NCI-H82 (cell line): ENCODE measurements at places on chromosomes 16 and 17.
A peak's percentile ranks its signal among the peaks of the same experiment; 100 is the strongest.

- no peak for DNase-seq
Observed at GRCh38 chr16:11689031-11689840, 21.0 kb downstream of the SNN start.

- DNase-seq: no peak
Observed at GRCh38 chr17:65417406-65418221, 143.8 kb downstream of the AXIN2 start.

DNA sequence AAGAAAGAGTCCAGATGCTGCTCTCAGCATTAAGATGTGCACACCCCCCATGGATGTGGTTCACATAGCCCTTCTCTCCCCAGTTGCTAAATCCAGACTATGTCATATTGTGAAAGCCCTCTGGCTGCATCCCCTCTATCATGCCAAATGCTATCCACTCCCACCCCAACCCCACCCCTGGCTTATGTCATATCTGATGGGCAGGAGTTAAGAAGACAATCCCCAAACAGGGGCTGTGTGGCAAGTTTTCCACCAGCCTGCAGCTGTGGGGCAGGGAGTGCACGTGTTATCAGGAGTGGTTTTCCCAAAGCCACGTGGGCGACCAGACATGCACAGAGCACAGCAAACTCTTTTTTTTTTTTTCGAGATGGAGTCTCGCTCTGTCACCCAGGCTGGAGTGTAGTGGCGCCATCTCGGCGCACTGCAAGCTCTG, 10.0 kb downstream of the FAM117A start:
- no peak for DNase-seq

- no peak for DNase-seq
Observed at GRCh38 chr17:40432864-40433528, 10.3 kb upstream of the IGFBP4 start.

DNA sequence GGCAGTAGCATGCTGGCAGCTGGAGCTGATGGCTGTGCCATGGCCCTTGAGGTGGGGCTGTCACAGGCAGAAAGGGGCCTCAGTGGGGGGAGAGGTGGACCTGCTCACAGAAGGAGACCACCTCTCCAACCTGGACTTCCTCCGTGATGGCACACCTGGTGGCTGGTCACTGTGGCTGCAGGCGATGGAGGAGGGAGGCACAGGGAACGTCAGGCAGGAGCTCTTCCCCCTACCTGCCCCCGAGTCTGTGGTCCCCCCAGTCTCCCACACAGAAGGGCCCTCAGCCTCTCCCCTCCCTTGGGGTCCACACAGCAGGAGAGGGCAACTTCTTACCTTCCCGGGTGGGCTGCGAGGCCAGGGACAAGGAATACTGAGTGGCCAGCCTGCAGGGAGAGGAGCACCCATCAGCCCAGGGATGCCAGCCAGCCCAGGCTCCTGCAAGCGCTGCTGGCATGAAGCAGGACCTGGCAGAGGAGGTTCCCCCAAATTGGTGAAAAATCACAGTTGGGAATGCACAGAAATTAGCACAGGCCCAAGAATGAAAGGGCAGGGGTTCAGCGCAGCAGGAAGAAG, 96.5 kb downstream of the GOSR1 start:
- no peak for DNase-seq

- no peak for DNase-seq
Observed at GRCh38 chr17:71966459-71967313, 154.1 kb upstream of the SOX9 start.

DNA sequence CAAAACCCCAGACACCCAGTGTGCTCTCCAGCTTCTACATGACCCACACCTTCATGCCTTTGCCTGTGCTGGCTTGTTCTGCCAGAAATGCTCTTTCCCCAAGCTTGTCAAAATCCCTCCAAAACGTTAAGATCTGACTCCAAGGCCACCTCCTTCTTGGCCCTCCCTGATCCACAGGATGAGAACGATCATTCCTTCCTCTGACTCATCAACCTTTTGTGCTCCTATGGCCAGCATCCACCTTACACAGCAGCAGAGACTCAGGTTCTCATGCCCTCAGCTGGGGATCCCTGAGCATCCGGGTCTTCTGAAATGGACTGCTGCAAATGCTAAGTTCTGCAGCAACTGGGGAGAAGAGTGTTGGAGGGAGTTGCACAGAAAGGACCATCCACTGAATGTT, 2.9 kb downstream of the ZBTB4 start:
- no peak for DNase-seq

GRCh38 chr16:88673716-88674379, 11.0 kb upstream of the MVD start:
- no peak for DNase-seq

DNA sequence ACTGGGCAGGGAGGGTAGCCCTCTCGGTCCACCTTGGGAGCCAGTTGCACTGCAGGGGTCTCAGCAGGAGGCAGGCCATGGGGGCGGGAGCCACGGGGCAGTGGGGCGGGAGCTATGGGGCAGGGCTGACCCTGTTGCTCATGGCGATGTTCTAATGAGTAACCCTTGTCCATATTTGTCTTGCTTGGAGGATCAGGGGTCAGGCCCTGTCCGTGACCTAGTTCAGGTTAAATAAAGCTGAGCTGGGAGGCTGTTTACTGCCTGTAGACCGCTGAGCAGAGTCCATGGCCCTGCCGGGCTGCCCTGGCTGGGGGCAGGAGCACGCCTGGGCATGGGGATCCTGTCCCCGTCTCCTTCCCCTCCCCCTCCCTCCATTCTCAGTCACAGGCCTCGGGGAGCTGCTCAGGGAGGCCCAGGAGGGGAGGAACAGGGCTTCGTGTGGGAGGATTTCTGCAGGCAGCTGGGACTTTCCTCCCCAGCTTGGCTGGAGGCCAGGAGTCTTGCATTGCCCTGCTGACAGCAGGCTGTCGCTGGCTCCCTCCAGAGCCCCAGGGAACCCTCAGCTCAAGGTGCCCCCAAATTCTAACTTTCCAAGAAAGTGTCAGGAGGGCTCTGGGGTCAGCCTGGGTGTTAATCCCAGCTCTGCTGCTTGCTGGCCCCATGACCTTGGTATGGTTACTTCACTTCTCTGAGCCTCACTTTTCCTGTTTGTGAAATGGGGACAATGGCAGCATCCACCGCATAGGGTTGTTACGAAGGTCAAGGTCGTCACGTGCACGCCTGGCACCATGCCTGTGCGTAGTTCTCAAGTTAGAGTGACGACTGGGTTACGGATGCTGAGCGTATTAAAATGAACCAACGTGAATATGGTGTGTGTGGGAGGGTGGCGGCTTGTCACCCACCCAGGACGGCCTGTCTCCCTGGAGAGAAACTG, 6.1 kb upstream of the SERPINF2 start:
- DNase-seq: peak; percentile 71

DNA sequence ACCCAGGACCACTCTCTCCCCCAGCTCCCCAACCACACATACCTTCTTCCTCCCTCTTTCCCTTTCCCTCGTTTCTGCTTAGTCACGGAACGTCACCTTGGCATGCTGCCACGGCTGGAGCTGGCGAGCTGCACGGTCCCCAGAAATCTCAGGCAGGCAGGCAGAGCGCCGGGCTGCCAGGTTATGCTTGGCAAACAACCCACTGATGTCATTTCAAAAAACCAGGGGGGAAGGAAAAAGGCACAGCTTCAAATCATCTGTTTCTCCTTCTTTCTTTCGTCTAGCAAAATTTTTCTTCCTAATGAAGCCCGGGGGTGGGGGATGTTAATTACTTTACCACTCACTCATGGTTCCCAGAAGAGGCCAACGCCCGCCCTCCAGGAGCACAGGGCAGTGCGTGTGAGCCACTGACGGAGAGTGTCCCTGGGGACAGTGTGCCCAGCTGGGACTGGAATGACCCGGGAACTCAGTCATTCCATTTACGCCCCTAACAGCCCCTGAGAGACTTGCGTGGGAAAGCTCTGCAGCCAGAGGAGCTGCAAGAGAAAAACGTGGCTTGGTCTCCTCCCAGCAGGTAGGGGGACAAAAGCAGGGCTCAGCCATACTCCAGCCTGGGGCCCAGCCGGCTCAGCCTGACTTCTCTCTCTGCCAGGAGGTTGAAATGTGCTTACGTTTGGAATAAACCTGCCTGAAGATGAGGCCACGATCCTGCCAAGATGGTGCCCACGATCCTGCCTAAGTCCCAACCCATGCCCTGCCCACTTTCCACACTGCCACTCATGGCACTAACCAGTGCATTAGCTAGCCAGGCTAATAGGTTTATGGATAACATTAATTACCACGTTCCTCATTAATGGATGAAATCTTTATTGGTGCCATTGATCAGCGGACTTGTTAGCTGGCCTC, 198.9 kb downstream of the ZFHX3 start:
- DNase-seq: peak; percentile 4

GRCh38 chr17:49249292-49249794, 18.8 kb upstream of the PHOSPHO1 start:
- DNase-seq: no peak

GRCh38 chr16:68128577-68129305, 43.6 kb downstream of the NFATC3 start:
- no peak for DNase-seq

GRCh38 chr16:14131774-14132695, 60.9 kb downstream of the MRTFB start:
- DNase-seq: peak; percentile 58

DNA sequence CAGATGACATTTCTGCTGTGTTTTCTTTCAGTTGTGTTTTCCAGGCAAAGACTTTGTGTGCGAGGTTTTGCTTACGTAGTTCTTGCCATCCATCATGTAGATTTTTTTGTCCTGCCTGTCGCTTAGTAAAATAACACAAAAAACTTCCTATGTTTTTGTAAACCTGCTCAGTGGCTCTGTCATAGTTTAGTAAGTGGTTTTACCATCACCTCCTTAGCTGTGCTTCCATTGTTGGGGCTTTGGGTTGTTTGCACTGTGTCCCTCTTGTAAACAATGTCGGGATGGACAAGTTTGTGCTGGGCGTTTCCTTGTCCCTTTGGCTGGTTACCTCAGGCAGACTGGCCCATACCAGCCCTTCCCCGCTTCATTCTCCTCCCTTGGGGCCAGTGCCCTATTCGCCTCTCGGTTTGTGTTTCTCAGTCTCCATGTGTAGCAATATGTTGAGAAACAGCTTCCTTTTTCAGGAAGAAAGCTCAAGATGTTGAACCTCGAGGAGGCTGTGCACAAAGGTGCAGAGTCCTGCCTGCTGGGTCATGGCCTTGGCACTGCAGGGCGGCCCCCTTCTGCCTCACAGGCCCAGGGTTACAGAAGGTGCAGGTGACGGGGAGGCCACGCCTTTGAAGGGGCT, 74.6 kb downstream of the KSR1 start:
- no peak for DNase-seq

DNA sequence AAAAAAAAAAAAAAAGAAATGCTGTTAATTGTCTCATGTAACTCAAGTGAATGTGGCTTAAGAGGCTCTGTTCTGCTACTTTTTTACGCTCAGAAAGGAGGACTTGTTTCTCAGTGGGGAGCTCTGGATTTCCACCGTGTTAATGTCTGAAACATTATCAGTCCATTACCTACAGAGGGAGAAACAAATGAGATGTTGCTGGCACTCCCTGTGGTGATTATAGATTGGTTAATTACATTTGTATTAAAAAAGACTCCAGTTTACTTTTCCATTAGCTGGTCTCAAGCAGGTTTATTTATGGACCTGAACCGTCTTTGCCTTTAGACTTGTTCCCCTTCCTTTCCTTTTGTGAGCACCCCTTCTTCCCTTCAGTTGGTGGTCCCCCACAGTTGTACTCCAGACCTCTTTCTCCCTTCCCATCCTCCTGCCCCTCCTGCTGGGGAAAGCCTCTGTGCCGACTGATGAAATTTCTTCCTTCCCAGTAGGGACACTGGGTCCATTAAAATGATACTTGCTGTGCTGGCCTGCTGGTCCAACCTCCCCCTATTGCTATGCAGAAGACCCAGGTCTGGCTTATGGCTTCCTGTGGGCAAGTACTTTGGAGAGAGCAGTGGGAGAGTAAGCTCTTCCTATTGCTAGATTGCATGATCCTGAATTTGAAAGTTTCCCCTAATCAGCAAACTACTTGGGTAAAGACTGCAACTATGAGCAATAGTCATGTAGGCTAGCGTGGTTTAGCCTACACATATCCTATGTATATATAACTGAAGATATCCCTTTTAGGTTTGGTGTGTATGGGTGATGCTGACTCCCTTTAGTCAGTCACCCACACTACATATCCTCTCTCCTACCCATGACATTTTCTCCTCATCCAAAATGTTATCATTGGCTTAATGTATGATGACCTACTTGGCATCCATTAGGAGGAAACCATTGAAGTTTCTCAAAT, 8.1 kb downstream of the CDC6 start:
- no peak for DNase-seq

- no peak for DNase-seq
Observed at GRCh38 chr17:18140648-18141047, 32.1 kb downstream of the MYO15A start.

DNA sequence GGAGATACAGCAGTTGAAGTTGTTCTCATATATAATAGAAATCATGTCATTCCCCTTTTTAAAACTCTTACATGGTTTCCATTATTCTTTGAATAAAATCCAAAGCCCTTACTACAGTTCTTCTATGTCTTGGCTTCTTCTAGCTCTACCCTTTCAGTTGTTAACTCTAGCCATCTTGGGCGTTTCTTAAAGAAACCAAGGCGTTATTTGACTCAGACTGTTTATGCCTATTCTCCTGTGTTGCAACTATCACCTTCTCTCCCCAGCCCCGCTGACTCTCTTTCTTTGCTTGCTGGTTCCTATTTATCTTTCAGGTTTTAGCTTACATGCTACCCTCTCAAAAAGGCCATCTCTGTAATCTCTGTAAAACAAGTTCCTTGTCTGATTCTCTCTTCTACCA, 32.7 kb downstream of the NFATC3 start:
- DNase-seq: no peak

GRCh38 chr16:72884573-72884972, 163.4 kb downstream of the ZFHX3 start:
- no peak for DNase-seq

- DNase-seq: no peak
Observed at GRCh38 chr16:74575807-74576643, 30.9 kb downstream of the GLG1 start.

GRCh38 chr17:82751171-82751570, 694 bp upstream of the TBCD start:
- DNase-seq: peak; percentile 95

GRCh38 chr16:56289862-56290261, 98.6 kb downstream of the GNAO1 start:
- peak; percentile 84 for DNase-seq

DNA sequence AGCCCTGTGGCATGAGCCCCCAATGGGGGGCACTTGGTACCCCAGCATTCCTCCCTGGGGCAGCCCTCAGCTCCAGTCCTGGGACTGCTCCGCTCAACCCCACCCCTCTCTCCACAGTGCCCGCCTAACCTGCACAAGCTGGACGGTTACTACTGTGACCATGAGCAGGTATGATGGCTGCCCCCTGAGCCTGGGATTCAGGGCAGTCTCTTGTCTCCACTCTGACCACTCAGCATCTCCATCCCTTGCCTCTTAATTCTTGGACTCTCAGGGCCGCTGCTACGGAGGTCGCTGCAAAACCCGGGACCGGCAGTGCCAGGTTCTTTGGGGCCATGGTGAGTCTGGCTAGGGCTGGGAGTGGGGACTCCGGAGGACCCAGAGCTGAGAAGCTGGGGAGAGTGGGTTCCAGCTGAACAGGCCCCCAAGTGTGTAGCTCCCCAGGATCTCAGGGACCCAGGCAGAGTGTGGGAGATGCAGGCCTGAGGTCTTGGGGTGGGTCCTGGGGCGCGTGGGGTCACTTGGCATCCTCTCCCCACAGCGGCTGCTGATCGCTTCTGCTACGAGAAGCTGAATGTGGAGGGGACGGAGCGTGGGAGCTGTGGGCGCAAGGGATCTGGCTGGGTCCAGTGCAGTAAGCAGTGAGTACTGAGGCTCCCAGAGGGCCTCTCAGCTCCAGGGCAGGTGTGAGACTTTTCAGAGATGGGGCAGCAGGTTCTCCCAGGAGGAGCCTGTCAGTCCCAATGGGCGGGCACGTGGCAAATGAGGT, 18.0 kb downstream of the ADAM11 start:
- no peak for DNase-seq
